ENCODE measurements at places on chromosomes 6 and 20.

DNA sequence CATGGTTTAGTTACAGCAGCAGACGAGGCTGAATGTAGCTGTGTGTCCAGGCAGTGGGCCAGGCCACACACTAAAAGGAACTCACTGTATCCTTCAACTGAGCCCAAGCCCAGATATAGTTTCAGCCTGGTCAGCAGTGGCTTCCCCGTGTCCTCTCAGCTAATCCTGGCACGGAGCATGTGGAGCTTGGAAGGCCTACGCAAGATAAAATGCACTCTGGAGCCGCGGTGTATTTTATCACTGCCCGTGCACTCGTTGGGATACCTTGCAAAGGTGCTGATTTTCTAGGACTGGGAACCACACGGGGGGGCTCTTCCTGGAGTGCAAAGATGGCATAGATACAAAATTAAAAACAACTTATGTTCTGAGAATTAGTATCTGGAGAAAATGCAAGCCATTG, 48.4 kb upstream of the IYD start:
- DNase-seq = no peak

DNA sequence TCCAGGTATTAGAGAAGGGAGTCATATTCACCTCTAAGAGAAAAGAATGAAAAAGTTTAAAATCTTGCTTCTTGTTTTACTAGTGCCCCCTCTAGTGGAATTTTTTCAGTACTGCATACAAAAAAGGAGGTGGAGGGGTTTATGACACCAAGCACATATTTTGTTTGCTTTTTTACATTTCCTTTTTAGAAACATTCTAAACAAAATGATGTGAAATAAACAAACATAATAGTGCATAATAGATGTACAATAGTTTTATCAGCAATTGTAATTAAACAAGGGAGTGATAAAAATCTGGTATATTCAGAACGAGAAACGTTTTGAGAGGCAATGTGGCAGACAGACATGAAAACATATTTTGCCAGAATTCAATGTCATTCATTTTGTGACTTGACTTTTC, 111.0 kb upstream of the TFAP2D start:
- DNase-seq = peak; percentile 50

DNA sequence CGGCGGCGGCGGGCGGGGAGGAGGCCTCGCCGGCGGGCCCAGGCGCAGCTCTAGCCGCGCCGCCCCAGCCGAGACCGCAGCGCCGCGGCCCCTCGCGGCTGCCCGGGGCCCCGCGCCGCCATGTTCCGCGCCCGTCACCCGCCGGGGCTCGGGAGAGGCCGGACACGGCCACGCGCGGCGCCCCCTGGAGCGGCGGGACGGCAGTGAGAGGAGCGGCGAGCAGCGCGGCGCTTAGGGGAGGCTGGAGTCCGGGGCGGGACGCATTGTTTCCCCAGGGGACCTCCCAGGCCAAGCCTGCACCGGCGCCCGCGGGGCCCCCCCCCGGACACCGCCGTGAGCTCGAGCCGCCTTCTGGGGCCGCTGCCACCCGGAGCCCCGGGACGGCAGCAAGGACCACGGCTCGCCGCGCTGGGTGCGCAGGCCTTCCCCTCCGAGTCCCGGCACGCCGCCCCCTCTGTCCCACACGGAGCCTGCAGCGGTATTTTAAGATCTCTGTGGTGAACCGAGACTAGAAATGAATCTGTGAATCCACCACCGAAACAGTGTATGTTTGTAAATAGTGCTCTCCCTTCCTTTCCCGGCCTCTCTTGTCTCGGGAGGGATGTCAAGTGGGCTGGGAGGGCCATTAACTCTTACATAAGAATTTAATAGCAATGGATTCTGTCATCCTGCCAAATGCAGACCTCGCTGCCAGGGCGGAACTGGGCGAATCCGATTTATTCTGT, 424 bp upstream of the KIF13A start:
- peak; percentile 48 for DNase-seq

GRCh38 chr6:54899986-54900385, 53.4 kb downstream of the FAM83B start:
- no peak for DNase-seq

DNA sequence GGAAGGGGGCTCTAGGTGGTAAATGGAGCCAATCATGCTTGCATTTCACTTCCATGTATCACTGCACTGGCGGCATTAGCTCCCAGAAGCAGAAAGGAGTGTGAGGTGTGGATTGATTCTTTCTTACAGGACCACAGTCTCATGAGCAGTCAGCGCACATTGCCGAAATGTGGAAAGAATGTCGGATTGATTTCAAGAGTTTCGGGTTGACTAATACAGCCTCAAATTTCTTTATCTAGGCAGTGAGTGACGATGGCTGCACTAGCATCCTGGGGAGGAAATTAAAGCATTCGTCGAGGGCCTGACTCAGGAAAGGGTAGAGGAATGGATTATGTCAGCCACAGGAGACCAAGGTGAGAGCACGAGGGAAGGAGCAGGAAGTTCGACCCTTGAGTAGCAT, 222.8 kb upstream of the CDYL start:
- DNase-seq = no peak

GRCh38 chr6:119172824-119173223, 94.4 kb upstream of the FAM184A start:
- no peak for DNase-seq

GRCh38 chr20:8986631-8987030, 82.3 kb upstream of the PLCB4 start:
- no peak for DNase-seq
